ENCODE measurements at places on chromosomes 1 and 21.
A peak's percentile ranks its signal among the peaks of the same experiment; 100 is the strongest.

- no peak for DNase-seq
Measured at GRCh38 chr21:45380566-45380965, 24.4 kb upstream of the COL18A1 start.

GRCh38 chr1:59432531-59433439 lies 135.9 kb downstream of the FGGY start:
- DNase-seq, result no peak

GRCh38 chr21:14744368-14744767 lies 198.3 kb upstream of the SAMSN1 start:
- DNase-seq, result no peak

DNA sequence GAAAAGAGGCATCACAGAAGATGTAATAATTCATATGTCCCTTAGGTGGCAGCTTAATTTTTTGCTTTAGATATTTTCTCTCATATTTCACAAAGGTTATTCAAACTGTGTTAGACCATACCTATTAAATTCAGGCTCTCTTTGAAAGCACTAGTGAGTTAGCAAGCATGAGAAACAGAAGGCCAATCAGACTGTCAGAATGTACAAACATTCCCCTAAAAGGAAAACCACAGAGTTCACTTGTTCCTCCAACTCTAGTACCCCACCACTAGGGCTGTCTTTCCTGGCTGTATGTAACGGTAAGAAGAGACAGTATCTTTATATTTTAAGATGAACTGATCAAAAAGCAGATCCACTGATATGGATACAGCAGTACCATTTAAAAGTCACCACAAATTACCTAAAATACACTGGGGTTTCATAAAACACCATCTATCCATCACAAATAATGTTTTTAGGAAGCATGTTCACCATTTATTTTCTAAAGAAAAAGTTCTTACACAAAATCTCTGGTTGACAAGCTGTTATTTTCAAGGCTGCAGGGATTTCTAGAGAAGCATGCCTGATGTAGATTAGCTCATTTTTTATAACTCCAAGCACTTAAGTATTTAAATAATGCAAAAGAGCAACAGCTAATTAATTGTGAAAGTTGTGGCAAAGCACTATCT lies 1.8 kb downstream of the ARPC5 start:
- peak; percentile 61 for DNase-seq

DNA sequence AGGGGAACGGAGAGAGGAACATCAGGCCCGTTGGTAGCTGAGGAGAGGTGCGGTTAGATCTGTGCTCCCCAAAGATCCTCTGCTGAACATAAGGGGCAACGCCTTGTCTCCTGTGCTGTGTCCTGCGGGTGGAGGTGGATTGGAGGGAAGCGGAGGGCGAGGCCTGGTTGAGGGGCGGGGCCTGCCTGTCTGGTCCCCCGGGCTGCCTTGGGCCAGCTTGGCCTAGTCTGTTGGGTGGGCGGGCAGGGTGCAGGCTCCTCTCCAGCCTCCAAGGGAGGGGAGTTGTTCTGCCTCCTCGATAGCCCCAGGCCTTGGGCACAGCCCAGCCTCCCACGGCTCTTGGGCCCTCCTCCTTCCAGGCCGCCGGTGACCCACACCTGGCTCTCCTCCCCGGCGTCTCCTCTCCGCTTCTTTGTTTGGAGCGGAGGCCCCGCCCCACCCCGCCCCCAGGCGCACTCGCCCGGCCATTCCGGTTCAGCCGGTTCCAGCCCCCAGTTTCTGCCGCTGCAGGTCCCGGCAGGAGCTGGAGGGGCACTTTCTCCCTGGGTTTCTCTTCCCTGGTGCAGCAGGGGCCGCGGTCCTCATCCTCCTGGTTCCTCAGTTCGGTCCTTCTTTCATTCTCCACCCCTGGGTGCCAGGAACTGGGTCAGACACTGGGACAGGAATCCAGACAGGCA lies 19.4 kb downstream of the PTPRF start:
- no peak for DNase-seq

DNA sequence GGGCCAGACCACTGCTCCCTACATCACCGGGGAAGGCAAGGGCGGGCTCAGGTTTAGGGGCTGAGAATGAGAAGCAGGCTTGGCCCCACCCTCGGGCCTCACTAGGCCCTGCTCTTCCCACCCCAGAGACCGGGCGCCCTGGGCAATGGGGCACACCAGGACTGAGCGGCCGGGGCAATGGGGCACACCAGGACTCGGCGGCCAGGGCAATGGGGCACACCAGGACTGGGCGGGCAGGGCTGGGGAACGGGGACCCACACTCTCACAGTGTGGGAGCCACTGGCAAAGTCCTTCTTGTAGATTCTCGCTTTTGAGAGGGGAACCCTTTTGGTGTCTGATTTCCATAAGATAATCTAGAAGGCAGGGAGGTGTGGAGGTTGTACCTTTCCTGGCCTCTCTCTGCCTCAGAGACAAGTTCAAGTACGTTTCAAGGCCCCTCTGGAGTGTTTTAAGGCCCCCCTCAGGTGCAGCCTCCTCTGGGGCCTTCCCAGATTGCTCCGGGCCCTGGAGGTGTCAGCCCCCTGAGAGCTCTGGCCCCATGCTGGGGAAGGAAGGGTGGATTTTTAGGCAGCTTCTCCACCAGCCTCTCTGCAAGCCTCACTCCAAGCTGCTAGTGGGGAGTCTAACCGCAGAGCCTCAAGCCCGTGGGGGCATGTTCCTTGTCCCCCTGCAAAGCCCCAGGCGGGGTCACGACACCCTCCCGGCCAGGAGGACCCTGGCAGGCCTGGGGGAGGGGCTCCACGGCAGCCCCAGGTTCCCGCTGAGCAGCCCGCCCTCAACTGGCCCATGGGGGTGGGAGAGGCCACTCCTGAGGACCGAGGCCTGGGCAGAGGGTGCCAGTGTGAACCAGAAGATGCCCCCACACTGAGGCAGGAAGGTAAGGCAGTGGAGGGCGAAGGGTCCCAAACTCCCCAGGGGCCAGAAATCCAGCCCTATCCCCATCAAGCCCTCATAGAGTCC lies 66.2 kb downstream of the ARHGEF16 start:
- DNase-seq, result no peak

DNA sequence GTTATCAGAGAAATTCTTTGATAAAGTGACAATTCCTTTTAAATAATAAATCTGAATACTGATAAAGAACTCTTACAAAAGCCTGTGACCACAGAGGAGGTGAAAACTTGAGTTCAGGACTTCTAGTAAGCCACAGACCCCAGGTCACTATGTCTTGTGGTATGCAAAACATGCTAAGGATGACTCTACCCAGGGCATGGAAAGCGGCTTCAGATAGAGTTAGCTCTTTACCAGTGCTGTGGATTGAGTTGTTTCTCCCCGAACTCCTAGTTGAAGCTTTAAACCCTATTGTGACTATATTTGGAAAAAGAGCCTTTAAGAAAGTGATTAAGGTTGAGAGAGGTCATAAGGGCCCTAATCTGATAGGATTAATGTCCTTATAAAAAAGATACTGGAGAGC lies 42.3 kb downstream of the HLX start:
- no peak for DNase-seq

GRCh38 chr21:38842079-38842478 lies 36.4 kb downstream of the ETS2 start:
- DNase-seq, result no peak

Measured in A549 (cell line).